ENCODE measurements at places on chromosomes 5 and 9. TPM values are rescaled to one million over a fixed set of nuclear protein-coding genes. Genes with fewer than 3 reads are reported as not detected.

NREP gene
- 8.5 TPM for total RNA-seq

ABO gene
- not detected for total RNA-seq

CD74 gene
- total RNA-seq = 12.0 TPM

RXRA gene
- total RNA-seq = 22.4 TPM

F2RL2 gene
- total RNA-seq = 0.25 TPM

INIP gene
- total RNA-seq = 18.3 TPM

TTC23L gene
- not detected for total RNA-seq

NNT gene
- 38.6 TPM for total RNA-seq

ENHO gene
- total RNA-seq = not detected

DIRAS2 gene
- not detected for total RNA-seq

ADAMTS12 gene
- 0.10 TPM for total RNA-seq
